ENCODE measurements at places on chromosomes 11 and 22. TPM values are rescaled to one million over a fixed set of nuclear protein-coding genes. Genes with fewer than 3 reads are reported as not detected.

The CCDC188 gene
- total RNA-seq: 0.48 TPM

The OR2D2 gene
- total RNA-seq: not detected

The TRIM51 gene
- total RNA-seq: not detected

The ATG13 gene
- total RNA-seq: 52.3 TPM

The LDHA gene
- total RNA-seq: 279 TPM

The OR52A1 gene
- not detected for total RNA-seq

The HNRNPUL2 gene
- total RNA-seq: 12.4 TPM

The BTBD18 gene
- total RNA-seq: not detected

The KLHL35 gene
- total RNA-seq: not detected

The CYB5R2 gene
- 17.6 TPM for total RNA-seq

The NRXN2 gene
- total RNA-seq: 8.7 TPM

The MUC5AC gene
- 0.03 TPM for total RNA-seq

The FGF19 gene
- not detected for total RNA-seq

The SAAL1 gene
- total RNA-seq: 15.0 TPM

The CRYBA4 gene
- 0.59 TPM for total RNA-seq

The ZNF215 gene
- total RNA-seq: 0.57 TPM

The RHOD gene
- total RNA-seq: 12.8 TPM

The SLC5A12 gene
- not detected for total RNA-seq

The RTN4R gene
- 8.2 TPM for total RNA-seq

The SF1 gene
- 298 TPM for total RNA-seq

The DEFB131B gene
- total RNA-seq: not detected

The ANO5 gene
- total RNA-seq: 2.2 TPM

The MB gene
- total RNA-seq: 1.3 TPM

The PPP1R14B gene
- total RNA-seq: 71.3 TPM

The C11orf54 gene
- total RNA-seq: 36.0 TPM

The KRTAP5-2 gene
- not detected for total RNA-seq

The SNRPD3 gene
- total RNA-seq: 86.5 TPM

The AGBL2 gene
- 2.4 TPM for total RNA-seq

The KCNK7 gene
- 0.95 TPM for total RNA-seq

The CCDC116 gene
- total RNA-seq: 0.88 TPM

The TPBGL gene
- 0.13 TPM for total RNA-seq

The WNT11 gene
- total RNA-seq: 3.0 TPM

The CREB3L1 gene
- total RNA-seq: 1.7 TPM

The HORMAD2 gene
- total RNA-seq: not detected

The LRP4 gene
- total RNA-seq: 8.5 TPM

The OR6T1 gene
- not detected for total RNA-seq

The LBHD1 gene
- total RNA-seq: 5.6 TPM

The TRMT112 gene
- 262 TPM for total RNA-seq

The FOLR2 gene
- total RNA-seq: 14.1 TPM

The OR8D4 gene
- total RNA-seq: not detected

The CXCR5 gene
- total RNA-seq: not detected

The ALX4 gene
- total RNA-seq: not detected
